HS-27A (cell line): ENCODE measurements at places on chromosomes 1 and 21.

DNA sequence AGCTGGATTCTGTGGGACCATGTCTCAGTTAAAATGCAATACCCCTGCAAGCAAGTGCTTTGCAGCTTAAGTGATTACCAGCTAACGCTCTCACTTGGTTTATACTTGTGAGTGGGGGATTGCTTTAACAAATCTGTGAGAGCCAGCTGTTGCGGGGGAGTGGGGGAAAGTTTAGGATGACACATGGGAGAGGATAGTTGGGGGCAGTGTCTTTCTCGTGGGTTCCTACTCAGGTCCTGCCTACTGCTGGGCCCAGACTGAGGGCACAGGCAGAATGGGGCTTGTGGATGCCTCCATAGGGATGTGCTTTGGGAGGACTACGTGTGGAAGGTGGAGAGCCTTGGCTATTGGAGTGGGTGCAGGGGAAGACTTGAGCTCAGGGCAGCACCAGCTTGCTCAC is 60.1 kb downstream of the ELK4 start:
- DNase-seq = no peak

GRCh38 chr21:46355161-46356004 is 31.4 kb downstream of the PCNT start:
- no peak for DNase-seq

- no peak for DNase-seq
These were observed 23.4 kb upstream of the PWP2 start for GRCh38 chr21:44083631-44084291.

DNA sequence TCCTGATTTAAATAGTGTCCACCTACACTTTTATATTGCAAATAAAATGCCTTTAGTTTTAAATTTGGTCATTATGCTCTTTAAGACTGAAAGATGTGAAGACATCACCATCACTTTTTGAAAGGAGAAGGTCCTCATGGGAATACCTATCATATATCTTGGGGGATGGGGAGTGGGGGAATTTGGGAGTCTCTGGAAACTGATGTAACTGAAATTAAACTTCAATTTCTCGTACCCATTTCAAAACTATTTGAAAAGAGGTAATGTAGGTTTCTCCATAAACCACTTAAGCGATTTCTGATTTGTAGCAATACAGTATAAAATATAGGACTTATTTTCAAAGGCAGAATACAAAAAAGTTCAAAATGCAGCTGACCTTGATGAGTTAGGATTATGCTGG is 924 bp downstream of the EXTL2 start:
- DNase-seq = no peak

- no peak for DNase-seq
These were observed at the start of gene SLAMF7 for GRCh38 chr1:160739098-160739511. SLAMF7 (plus strand) TSS chr1:160739247; CDS start chr1:160739302, 55 bp downstream.

- no peak for DNase-seq
These were observed 22.7 kb downstream of the SLC35D1 start for GRCh38 chr1:67031121-67031858.

GRCh38 chr1:178300352-178300699 is 196.4 kb downstream of the CLEC20A start:
- DNase-seq = no peak

- peak; percentile 69 for DNase-seq
These were observed 70.6 kb downstream of the FGGY start for GRCh38 chr1:59367301-59368007.

DNA sequence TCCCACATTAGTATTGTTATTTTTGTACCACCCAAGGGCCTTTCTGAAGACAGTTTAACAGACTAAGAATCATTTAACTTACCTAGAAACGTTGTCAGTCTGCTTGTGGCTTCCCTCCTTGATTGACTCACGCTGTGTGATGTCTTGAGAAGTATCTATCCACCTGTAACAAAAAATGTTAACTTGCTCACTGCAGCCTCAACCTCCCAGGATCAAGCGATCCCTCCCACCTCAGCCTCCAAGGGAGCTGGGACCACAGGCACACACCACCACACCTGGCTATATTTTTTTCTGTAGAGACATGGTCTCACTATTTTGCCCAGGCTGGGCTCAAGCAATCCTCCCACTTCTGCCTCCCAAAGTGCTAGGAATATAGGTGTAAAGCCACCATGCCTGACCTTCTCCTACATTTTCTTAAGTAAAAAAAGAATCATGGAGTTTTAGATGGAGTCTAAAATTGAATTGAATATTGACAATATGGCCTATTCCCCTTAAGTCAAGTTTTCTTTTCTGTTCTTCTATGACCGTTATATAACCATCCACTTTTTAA is 15.6 kb downstream of the SFPQ start:
- no peak for DNase-seq

- no peak for DNase-seq
These were observed 711 bp downstream of the GADD45A start for GRCh38 chr1:67685558-67686266.

GRCh38 chr1:223547316-223548114 is 118.0 kb downstream of the CAPN8 start:
- DNase-seq = no peak

DNA sequence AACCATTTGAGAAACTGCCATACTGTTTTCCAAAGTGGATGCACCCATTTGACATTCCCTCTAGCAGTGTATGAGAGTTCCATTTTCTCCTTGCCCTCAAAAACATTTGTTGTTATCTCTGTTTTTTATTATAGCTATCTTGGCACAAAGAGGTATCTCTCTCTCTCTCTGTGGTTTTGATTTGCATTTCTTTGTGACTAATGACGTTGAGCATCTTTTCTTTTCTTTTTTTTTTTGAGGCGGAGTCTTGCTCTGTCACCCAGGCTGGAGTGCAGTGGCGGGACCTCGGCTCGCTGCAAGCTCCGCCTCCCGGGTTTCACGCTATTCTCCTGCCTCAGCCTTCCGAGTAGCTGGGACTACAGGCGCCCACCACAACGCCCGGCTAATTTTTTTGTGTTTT is 17.4 kb upstream of the ZMYM6 start:
- DNase-seq = no peak

GRCh38 chr1:17432412-17432811 is 7.1 kb downstream of the RCC2 start:
- DNase-seq = no peak

DNA sequence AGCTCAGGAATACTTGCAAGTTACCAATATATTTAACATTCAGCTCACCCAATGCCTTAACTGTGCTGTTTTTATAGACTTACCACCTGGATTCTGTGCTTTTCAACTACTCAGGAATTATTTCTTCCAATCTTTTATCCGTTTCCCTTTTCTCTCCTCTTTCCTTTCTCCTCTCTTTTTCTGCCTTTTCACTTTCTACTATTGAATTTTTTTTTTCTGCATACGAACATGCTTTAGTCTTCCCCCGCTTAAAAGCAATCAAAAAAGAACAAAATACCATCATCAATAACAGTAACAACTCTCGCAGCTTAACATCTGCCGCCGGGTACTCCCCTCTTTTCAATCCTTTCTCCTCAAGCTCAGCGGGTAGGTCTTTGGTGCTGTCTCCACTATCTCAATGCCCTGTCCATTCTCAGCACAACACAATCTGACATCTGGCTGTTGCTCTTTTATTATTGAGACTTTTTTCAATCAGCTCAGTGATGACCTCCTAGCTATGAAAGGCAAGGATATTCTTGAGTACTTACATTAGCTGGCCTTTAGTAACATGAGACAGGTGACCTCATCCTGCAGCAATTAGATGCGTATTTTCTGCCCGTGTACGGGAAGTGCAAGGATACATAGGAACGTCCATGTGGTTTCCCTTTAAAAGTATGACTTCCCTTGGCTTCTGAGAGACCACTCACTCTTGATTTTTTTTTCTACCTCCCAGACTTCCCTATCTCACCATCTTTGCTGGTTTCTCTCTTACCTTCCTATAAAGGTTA is 40.2 kb upstream of the SIPA1L2 start:
- DNase-seq = no peak

DNA sequence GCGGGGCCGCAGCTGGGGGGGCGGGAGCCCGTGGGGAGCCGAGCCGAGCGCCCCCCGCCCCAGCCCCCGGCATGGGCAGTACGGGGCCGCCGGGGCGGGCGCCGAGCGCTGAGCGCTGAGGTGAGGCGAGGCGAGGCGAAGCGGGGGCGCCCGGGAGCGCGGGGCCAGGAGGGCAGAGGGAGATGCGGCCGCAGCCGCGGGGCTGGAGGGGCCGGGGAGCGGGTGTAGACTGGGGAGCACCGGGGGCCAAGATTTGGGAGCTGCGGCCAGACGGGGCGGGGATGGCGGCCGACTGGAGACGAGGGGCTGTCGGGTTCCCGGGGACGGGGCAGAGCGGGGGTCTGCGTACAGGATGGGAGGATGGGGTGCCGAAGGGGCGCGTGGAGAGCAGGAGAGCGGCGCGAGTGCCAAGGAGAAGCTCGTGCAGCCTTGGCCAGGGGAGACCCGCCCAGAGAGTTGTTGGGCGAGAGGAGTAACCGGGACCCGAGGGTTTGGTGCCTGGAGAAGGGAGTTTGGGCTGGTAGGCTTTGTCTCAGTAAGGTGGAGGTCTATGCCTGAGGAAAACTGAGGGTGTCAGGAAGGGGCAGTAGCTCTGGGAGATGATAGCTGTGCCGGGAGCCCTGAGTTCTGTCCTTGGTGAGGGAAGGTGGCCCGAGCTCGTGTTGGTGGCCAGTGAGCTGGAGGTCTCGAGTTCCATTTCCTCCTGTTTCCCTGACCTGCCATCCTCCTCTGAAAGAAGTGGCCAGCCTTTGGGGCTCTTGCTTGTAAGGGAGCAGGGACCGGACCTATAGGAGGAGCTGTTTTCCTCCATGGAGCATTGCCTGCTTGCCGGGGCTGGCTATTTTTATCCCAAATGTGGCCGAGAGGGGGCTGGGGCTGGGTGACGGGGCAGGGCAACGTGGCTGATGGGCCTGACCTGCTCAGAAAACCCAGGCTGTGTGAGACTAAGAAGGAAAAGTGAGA is 539 bp downstream of the ATP8B2 start:
- DNase-seq = peak; percentile 72

DNA sequence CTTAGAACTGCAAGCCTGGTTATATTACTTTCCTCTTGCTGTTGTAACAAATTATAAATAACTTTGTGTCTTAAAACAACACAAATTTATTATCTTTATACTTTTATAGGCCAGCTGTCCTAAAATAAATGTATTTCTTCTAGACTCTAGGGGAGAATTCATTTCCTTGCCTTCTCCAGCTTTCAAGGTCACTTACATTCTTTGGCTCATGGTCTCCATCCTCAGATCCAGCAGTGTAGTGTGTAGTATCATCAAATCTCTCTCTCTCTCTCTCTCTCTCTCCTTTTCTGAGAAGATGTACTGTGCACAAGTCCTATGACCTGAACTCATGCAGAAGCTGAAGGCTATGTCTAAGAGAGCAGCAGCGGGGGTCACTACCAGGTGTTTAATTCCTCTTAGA is 1510.6 kb downstream of the MRPL39 start:
- DNase-seq = no peak

- no peak for DNase-seq
These were observed 6.0 kb downstream of the TFF1 start for GRCh38 chr21:42360317-42360716.

DNA sequence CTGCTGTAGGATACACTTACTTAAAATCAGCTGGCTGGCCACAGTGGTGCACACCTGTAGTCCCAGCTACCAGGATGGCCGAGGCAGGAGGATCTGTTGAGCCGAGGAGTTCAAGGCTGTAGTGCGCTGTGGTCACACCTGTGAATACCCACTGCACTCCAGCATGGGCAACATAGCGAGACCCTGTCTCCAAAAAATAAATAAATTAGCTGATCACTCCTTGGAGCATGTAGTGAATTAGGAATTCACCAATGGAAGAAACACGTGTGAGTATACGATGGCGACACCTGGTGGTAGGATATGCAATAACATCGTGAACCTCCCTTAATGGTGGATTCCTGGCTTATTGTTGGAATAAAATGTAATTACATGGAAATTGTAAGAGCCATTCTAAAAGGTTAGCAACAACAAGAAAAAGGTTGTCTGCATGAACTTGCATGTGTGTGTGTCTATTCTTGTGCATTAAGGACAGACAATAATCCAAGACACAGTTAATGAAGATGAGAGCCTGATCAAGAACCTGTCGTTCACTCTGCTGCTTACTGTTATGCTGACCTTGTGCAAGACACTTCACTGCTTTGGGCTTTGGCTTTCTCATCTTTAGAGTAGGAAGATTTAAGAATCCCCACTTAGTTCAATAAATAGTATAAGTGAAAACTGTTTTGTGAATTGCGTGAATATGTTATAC is 38.6 kb upstream of the COX20 start:
- peak; percentile 22 for DNase-seq

DNA sequence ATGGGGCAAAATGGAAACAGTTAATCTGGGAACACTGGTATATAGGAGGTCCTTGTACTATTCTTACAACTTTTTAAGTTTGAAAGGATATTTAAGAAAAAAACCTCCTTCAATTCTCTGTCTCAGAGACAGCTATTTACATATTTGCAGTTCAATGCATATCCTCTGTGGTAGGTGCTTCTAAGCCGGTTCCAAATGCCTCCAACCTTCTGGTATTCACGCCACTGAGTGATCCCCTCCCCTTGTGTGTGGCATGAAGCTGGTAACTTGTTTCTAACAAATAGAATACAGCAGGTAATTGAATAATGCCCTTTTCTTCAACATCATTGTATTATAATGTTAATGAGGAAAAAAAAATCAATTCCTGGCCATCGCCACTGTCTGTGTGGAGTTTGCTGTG is 91.2 kb downstream of the PROX1 start:
- no peak for DNase-seq
